ENCODE measurements at places on chromosomes 16 and 17. TPM values are rescaled to one million over a fixed set of nuclear protein-coding genes. Genes with fewer than 3 reads are reported as not detected.

TNP2 gene
- polyA plus RNA-seq, result not detected

TTLL6 gene
- 0.54 TPM for polyA plus RNA-seq

TP53TG3B gene
- polyA plus RNA-seq, result not detected

VASN gene
- 64.1 TPM for polyA plus RNA-seq

KRTAP4-3 gene
- polyA plus RNA-seq, result not detected

GRAP gene
- polyA plus RNA-seq, result 7.8 TPM

TPSAB1 gene
- not detected for polyA plus RNA-seq

NPIPA3 gene
- polyA plus RNA-seq, result not detected

TPSB2 gene
- not detected for polyA plus RNA-seq

CDH5 gene
- polyA plus RNA-seq, result 55.8 TPM

CHST6 gene
- 1.1 TPM for polyA plus RNA-seq

KREMEN2 gene
- 2.0 TPM for polyA plus RNA-seq

KRTAP2-3 gene
- polyA plus RNA-seq, result not detected
